ENCODE measurements at places on chromosomes 11 and 22. TPM values are rescaled to one million over a fixed set of nuclear protein-coding genes. Genes with fewer than 3 reads are reported as not detected.

Gene PAX6
- 0.12 TPM for total RNA-seq

Gene B4GALNT4
- total RNA-seq, result 38.8 TPM

GRCh38 chr11:65452806-65453490 is 30.4 kb downstream of the NEAT1 start:
- DNase-seq, result no peak

DNA sequence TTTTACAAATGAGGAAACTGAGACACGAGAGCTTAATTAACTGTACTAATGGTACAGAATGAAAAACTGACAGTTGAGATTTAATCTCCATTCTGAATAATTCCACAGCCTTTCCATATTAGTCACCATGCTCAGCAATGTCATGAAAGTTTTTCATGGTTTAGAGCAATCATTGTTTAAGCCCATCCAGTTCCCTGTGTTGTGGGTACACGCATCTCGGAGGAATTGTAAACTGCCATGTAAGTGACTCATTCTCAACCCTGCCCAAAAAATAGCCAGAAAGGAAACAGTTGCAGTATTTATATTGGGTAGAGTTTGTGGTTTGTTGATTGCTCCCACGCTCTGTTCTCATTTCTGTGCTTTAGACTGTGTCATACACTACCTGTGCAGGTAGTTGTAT is 1790.8 kb downstream of the LRRC4C start:
- no peak for DNase-seq

- no peak for DNase-seq
Observed at GRCh38 chr11:1879342-1879940, 12.3 kb downstream of the PRR33 start.

GRCh38 chr11:123384116-123384515 is 46.0 kb upstream of the GRAMD1B start:
- no peak for DNase-seq

DNA sequence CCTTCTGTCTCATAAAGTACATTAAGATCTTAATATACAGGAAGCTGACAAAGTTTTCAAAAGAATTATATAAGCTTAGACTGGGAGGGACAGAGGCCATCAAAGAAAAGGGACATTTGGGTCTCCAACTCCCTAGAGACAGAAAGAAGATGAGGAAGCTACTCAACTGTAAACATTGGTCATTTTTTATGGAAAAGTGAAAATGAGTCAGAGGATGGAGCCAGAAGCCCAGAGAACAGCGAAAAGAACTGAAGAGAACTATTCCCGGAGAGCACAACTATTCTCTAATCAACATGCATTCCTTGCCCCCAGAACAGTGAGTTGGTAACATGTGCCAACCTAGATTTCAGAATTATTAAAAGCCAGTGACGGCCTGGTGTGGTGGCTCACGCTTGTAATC is 779.3 kb downstream of the DLG2 start:
- DNase-seq, result no peak

DNA sequence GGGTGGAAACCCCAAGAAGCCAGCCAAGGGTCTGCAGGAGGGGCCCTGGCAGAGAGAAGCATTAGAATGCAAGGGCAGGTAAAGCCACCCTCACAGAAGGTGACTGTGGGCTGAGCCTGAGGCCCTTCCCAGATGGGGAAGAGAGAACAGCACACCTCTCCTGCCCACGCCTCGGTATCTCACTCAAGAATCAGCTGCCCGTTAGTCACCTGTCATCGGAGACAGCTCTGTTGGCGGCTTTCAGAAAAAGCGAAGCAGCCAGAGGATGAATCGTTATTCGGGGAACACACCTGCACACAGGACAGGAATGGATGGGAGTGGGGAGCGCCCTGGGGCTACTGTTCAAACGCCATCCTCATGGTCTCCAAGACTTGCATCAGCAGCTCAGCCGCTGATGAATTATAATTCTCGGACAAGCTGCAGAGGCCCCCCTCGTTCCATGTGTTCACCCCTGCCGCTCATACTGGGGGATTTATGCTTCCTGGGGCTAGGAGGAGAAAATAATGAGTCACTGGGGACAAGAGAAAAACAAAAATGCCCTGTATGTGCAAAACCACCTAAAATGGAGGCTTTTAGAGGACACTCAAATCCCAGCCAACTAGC is 21.6 kb upstream of the TMA7B start:
- DNase-seq, result no peak
